ENCODE measurements at places on chromosomes 7 and 10.

DNA sequence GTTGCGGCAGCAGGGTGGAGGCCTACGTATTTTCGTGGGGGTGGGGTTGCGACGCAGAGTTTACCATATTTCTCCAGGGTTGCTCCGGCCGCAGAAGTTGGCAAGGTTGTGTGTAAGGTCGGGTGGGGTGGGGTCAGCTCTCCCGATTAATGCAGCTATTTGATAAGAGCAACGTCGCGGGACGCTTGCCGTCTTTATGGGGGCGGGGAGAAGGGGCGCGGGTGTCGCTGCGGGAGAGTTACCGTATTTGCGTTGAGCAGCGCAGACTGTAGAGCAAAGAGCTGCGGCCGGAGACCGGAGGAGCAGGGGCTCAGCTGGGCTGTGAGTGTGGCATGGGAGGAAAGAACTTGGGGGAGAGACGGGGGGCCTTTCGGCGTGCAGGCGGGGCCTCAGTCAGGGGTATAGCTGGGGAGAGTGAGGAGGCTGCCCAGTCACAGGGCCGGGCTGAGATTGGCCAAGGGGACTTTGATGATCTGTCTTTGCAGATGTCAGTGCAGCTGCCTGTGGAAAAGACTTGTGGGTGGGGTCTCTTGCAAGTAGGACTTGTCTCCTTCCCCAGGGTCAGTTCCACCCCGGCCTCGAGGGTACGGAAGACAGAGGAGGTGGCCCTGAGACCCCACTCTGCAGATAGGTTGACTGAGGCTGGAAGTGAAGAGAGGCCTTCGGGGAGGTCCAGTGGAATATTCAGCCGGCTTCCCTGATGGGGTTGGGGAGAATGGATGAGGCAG is 26.6 kb downstream of the ZNF775 start:
- peaks cover 23% of the 10 kb centered on the region for H3K4me1 ChIP-seq
- no peaks in the 10 kb centered on the region for H3K36me3 ChIP-seq
- H3K4me3 ChIP-seq: peak overlapping the region; percentile 71
- DNase-seq: no peak
- no peaks in the 10 kb centered on the region for H3K27me3 ChIP-seq

- no peak overlapping the region for H3K27ac ChIP-seq
- H3K36me3 ChIP-seq: no peaks in the 10 kb centered on the region
- no peak for DNase-seq
- peaks cover 60% of the 10 kb centered on the region for H3K27me3 ChIP-seq
Measured at GRCh38 chr10:101135141-101136006, 4.3 kb downstream of the TLX1 start.

GRCh38 chr10:19954601-19955000 is 138.4 kb downstream of the PLXDC2 start:
- no peak overlapping the region for H3K27ac ChIP-seq
- H3K4me3 ChIP-seq: no peak overlapping the region
- no peak for DNase-seq
- no peaks in the 10 kb centered on the region for H3K4me1 ChIP-seq
- no peaks in the 10 kb centered on the region for H3K27me3 ChIP-seq
- H3K36me3 ChIP-seq: no peaks in the 10 kb centered on the region

- no peak overlapping the region for H3K4me3 ChIP-seq
- no peaks in the 10 kb centered on the region for H3K4me1 ChIP-seq
- H3K27ac ChIP-seq: no peak overlapping the region
- no peaks in the 10 kb centered on the region for H3K27me3 ChIP-seq
Measured at GRCh38 chr7:110347081-110347480, 743.8 kb upstream of the LRRN3 start.

GRCh38 chr7:27168265-27168947 is 3.1 kb upstream of the HOXA9 start:
- H3K4me1 ChIP-seq: no peaks in the 10 kb centered on the region
- H3K36me3 ChIP-seq: no peaks in the 10 kb centered on the region
- H3K27ac ChIP-seq: no peak overlapping the region
- H3K27me3 ChIP-seq: peaks cover 97% of the 10 kb centered on the region

- no peaks in the 10 kb centered on the region for H3K4me1 ChIP-seq
- H3K4me3 ChIP-seq: no peak overlapping the region
- no peaks in the 10 kb centered on the region for H3K27me3 ChIP-seq
Measured at GRCh38 chr10:17836942-17837341, 27.8 kb downstream of the MRC1 start.

GRCh38 chr10:131269776-131270460 is 41.6 kb downstream of the TCERG1L start:
- DNase-seq: no peak
- H3K4me3 ChIP-seq: no peak overlapping the region
- H3K27ac ChIP-seq: no peak overlapping the region
- no peaks in the 10 kb centered on the region for H3K36me3 ChIP-seq
- H3K27me3 ChIP-seq: no peaks in the 10 kb centered on the region

DNA sequence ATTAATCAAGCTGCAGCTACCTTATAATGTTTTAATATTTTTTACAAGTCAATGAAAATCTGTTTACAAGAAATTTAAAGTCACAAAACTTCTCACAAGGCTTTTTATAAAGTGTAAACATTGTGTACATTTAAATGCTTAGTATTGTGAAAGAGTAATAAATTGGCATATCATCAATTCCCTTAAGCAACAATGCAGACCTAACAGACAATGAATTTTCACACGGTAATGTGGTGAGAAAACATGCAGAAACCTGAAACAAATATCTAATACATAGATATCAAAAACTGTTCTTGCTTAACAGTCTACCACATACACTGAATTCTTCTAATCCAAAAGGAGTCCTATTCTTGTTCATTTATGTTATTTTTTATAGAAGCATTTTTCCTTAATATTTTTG is 220.7 kb downstream of the CRPPA start:
- no peak for DNase-seq
- H3K27me3 ChIP-seq: no peaks in the 10 kb centered on the region
- H3K27ac ChIP-seq: no peak overlapping the region
- H3K4me1 ChIP-seq: no peaks in the 10 kb centered on the region
- no peaks in the 10 kb centered on the region for H3K36me3 ChIP-seq

GRCh38 chr7:28999427-28999826 is 41.3 kb upstream of the TRIL start:
- H3K36me3 ChIP-seq: no peaks in the 10 kb centered on the region
- no peak for DNase-seq
- no peak overlapping the region for H3K27ac ChIP-seq
- no peaks in the 10 kb centered on the region for H3K27me3 ChIP-seq

GRCh38 chr7:152674860-152675758 is 832 bp downstream of the XRCC2 start:
- H3K36me3 ChIP-seq: no peaks in the 10 kb centered on the region
- peak; percentile 38 for DNase-seq
- no peak overlapping the region for H3K27ac ChIP-seq
- H3K27me3 ChIP-seq: no peaks in the 10 kb centered on the region
- H3K4me3 ChIP-seq: peak overlapping the region; percentile 71

DNA sequence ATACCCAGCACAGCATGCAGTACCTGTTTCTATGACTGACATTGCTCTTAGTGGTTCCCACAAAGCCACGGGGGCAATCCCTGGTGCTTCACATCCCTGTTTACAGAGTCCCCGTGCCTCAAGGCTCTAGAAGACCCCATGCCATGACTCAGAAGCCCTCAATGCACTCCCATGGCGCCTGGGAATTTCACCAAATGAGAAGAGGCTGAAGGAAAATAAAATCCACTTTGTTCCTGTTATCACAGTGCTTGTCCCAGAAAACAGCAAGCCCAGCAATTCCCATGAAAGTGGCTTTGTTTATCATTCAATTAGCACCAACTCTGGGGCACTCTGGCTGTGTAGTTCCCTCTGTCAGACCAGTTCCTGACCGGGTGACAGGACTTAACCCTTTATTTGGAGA is 268.3 kb downstream of the TNS3 start:
- no peak overlapping the region for H3K4me3 ChIP-seq
- DNase-seq: no peak
- H3K27me3 ChIP-seq: no peaks in the 10 kb centered on the region

DNA sequence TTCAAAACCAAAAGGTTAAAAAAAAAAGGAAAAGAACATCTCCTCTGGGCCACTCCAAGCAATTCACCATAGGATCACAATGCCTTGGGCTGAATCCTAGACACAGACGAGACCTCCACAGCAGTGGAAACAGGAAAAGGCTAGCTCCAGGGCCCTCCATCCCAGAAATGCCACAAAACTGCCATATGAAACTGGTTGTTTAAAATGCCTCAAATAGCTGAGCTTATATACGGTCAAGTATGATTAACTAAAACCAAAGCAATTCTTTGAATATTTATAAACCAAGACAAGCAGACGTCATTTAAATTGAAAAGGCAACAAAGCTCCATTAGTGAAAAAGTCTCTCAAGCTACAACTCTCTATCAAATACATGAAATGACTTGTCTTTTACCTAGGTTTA is 63.1 kb downstream of the DOCK4 start:
- no peaks in the 10 kb centered on the region for H3K27me3 ChIP-seq
- DNase-seq: no peak
- no peak overlapping the region for H3K27ac ChIP-seq
- no peaks in the 10 kb centered on the region for H3K36me3 ChIP-seq
- H3K4me3 ChIP-seq: no peak overlapping the region

DNA sequence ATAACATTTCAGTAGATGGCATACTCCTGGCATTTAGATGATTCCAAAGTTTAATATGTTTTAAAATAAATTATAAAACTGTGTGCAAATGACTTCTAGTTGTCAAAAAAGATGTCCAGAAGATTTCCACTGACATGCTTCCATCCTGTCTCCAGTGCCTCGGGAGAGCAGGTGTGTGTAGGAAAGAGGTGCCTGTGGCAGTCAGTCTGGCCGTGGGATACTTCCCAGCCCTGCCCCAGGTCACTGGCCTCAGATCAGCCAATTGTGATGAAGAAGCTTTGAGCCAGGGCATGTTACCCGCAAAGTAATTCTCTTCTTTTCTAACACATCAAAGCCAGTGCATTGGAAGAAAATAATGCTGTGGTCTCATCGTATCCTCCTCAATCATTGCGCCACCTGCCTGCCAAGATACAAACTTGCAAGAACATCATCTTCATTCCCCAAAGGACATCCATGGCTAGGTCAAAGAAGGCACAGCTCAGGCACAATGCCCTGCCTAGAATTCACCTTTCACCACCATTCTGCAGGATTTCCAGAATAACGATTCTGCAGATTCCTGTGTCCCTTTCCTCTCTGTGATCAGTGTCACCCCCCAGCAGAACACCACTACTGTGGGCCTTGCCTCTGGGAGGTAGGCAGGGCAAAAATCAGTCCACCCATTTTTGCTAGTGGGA is 6.3 kb upstream of the KCNMA1 start:
- no peaks in the 10 kb centered on the region for H3K36me3 ChIP-seq
- H3K27me3 ChIP-seq: no peaks in the 10 kb centered on the region
- H3K4me3 ChIP-seq: no peak overlapping the region
- H3K27ac ChIP-seq: no peak overlapping the region

DNA sequence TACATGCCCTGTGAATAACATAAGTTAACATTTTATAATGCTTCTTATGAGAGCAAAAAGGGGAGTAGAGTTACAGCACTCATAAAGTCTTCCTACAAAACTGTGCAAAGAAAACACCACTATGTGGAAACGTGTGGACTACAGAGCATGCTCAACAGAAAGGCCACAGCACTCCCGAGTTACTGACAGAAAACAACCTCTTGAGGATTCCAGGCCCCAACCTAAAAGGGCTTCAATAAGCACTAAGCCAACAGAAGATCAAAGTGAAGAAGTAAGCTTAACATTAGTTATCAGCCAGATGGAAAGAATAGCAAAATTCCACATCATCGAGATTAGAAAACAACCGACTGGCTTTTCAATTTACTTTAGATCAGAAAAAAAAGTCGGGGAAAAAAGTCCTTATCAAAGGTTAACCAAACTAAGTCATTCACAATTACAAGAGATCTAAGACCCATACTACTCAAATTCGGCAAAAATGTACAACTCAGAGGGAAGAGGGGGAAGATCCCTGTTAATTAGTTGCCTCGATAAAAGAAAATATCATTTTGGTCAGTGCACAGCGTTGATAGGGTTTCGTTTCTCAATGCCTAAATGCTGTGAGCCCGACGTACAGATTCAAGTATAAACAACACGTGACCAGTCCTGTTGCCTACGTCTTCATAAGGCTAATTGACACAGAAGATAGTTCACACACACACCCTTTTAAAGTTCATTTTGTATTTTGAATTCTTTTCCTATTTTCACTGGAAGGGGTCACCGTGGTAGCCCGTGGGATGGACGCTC is 1.4 kb downstream of the KBTBD2 start:
- DNase-seq: no peak
- no peaks in the 10 kb centered on the region for H3K27me3 ChIP-seq
- no peaks in the 10 kb centered on the region for H3K36me3 ChIP-seq
- H3K4me1 ChIP-seq: peaks cover 7% of the 10 kb centered on the region

GRCh38 chr10:90642650-90643049 is 215.2 kb downstream of the HTR7 start:
- no peak overlapping the region for H3K4me3 ChIP-seq
- no peak overlapping the region for H3K27ac ChIP-seq
- DNase-seq: no peak
- H3K27me3 ChIP-seq: no peaks in the 10 kb centered on the region
- no peaks in the 10 kb centered on the region for H3K4me1 ChIP-seq

GRCh38 chr7:79398138-79398749 is 55.2 kb downstream of the MAGI2 start:
- peaks cover 12% of the 10 kb centered on the region for H3K4me1 ChIP-seq
- no peaks in the 10 kb centered on the region for H3K36me3 ChIP-seq
- H3K27me3 ChIP-seq: no peaks in the 10 kb centered on the region
- no peak overlapping the region for H3K4me3 ChIP-seq

All from right lobe of liver (tissue), 6 donors.